ENCODE measurements at places on chromosomes 4 and X.

DNA sequence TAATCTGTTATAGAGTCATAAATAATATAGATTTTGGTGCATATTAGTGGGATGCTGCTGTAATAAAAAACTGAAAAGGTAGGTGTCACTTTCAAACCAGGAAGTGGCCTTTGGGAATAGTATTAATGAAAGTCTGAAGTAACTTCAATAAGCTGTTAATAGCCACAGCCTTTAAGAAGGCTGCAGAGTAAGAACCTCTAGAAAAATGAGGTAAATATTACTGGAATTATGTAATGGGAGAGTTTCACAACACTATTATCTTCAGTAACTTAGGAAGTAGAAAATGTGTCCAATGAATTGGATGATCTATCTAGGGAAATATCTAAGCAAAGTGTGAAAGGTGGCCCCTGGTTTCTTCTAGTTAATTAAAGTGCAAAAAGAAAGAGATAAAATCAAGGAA lies 104.7 kb downstream of the NCAPG start:
- no peak for DNase-seq

DNA sequence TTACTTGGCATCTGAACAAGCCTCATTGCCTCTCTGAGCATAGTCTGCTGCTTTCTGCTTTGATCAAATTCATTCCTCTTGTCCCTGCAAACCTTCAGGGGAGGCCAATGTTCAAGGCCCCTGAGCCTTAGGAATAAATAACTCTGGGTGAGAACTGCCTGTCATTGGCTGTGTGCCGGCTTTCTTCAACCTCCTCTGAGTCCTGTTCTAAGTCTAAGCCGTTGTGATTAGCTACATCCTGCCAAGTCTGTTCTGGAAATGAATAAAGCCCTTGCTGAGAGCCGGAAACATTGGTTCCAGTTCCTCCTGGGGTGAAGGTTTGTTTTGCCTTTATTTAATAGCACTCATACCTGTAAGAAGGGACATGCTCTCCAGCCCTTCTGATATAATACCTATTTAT lies 13.8 kb downstream of the RNF4 start:
- no peak for DNase-seq

- no peak for DNase-seq
These were observed 4.5 kb upstream of the NKX1-1 start for GRCh38 chr4:1410491-1411325.

GRCh38 chr4:80335554-80336358 lies at the start of gene CFAP299:
TSS of gene CFAP299 (plus strand) at chr4:80335730.
- peak; percentile 75 for DNase-seq

GRCh38 chr4:182593402-182593801 lies 323.8 kb downstream of the DCTD start:
- DNase-seq, result no peak

GRCh38 chr4:101199507-101200285 lies 147.6 kb downstream of the PPP3CA start:
- no peak for DNase-seq

DNA sequence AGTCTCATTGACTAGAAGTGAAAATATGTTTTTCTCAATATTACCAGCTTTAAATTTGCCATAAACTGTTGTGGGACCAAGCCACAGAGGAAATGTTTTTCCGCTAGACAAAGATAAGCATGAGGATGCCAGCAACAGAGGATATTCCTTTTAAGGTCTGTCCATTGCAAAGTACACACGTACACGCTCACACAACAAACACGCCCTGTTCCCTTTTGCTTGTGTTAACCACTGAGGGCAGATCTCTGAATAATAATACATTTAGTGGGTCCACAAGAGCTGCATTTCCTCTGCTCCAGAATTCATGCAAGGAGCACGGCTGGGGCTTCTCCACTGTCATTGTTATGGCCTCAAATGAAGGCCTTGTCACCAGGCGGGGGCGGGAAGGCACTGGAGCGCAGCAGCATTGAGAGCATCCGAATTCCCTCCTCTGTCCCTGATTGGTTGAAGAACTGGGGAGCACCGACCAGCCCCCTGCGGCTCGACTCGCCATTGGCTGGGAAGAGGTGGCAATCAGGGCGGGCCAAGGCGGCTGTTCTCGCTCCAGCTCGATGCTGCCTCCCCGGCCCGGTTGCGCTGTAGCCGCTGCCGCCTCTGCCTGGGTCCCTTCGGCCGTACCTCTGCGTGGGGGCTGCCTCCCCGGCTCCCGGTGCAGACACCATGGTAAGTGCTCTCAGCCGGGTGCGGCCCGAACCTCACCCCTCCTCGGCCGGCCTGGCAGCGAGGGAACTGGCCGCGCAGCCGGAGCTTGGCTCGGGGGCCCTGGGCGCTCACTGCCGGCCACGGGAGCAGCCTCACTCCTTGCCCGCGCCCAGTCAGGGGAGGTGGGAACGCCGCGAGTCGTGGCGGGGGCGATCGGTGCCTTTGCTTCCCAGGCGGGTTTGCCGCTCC lies at the start of gene GUCY1B1:
GUCY1B1 (plus strand) TSS at position 541 of the 891 bp plus-strand sequence; CDS start at position 661, 120 bp downstream.
- peak; percentile 34 for DNase-seq

DNA sequence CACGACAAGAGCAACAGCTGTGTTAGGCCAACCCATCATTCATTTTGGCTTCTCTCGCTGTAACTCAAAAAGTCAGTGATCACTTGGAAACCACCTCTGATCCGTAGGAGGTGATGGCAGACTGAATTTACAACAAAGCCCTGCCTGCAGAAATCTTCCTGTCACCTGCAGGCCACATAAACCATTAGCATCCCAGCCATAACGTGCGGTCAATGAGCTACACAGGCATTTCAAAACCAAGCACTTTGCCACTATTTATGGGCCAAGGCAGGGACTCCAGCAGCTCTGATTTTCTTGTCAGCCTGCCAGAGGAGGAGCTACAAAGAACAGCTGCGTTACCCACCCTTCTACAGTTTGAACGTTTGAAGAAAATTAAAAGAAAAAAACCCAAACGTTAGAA lies 228.1 kb upstream of the PPARGC1A start:
- no peak for DNase-seq

- DNase-seq, result no peak
These were observed 34.2 kb downstream of the PLAC1 start for GRCh38 chrX:134624046-134624430.

DNA sequence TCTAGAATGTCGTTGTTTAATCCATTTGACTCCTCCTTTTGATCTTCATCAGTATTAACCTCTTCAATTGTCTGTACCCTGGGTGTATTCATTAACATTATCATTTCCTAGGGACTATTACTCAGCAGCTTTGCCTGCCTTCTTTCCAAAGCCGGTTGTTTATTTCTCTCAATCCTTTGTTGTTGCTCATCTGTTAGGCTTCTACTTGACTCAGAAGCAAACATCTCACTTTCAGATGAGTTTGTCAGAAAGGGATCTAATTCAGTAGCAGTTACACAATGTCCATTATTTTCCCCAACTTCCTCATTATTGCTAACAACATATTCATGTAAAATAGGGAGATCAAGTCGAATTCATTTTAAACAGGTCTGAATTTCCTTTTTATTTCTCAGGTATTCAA lies 22.1 kb upstream of the HSD17B10 start:
- DNase-seq, result no peak

DNA sequence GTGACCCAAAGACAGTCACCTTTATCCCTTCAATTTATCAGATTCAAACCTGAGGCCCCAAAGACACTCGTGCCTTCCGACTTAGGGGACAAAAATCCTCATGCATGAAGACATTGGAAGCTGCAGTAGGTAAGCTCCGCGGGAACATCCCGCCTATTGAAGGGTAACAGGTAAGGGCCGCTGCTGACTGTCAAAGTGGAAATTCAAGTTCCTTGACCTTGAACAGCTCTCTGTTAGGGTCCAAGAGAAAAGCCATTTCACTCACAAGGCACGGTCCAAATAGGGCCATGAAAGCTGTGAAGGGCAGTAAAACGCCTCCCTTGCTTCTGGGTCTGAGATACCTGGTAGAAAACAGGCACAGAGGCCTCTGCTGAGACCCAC lies 34.2 kb downstream of the CCDC149 start:
- DNase-seq, result no peak

DNA sequence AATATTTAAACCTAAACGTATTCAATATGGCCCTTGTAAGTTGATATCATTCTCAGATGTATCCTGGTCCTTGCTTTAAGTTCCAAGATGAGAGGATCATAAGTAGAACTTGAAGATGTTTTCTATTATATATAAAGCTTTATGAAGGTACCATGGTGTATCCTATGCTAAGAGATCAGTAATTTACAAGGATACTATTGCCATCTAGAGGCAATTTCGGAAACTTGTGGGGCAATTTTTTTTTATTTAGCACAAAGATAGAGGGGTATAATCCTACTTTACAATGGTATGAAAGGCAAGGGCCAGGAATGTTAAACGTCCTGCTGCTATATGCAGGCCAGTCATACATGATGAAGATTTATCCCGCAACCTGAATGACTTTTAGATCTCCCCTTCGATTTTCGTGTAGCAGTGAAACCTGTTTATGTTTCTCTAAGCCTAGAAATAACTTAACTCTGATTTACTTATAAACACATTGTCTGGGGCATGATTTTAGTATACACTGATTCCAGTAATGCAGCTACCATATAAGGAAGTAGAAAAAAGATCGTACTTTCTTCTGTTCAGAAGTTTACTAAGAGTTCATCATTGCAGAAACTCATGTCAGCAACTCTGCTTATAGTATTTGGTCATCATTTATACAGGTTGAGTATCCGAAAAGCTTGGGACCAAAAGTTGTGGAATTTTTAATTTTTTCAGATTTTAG lies 2.6 kb downstream of the SLC25A31 start:
- no peak for DNase-seq

DNA sequence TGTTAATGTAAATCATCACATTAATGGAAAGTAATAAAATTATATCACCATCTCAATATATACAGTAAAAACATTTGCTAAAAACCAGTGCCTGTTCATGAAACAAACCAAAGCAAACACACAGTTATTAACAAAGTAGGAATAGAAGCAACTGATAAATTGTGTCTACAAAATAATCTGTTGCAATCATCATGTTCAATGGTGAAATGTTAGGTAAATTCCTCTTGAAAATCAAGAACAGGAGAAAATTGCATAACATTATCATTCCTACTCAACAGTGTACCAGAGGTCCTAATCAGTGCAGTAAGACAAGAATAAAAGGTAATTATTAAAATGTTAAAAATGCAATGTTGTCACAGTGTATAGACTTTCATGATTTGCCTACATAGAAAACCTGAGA lies 252.3 kb downstream of the TEX13A start:
- DNase-seq, result no peak

GRCh38 chrX:7927259-7928167 lies at the start of gene PNPLA4:
TSS of gene PNPLA4 (minus strand) at chrX:7927413. CDS start at chrX:7926119, 1,294 bp downstream.
- DNase-seq, result peak; percentile 79

DNA sequence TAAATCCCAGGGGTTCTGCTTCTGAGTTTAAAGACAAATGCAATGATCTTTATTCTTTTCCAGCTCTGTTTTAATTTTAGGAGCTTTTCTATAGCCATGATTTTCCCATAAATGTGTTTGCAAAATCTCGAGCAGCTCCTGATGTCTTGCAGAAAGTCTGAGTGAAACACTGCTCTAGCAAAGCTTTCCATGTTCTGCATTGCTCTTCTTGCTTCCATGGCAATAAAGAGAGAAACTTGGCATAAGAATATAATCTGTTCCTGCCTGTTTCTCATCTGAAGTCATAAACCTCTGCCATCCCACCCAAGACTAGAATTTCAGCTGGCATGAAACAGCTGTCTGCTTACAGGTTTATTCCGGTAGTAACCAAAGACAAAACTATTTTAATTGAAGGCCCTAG lies 254.5 kb downstream of the SPRY1 start:
- no peak for DNase-seq

DNA sequence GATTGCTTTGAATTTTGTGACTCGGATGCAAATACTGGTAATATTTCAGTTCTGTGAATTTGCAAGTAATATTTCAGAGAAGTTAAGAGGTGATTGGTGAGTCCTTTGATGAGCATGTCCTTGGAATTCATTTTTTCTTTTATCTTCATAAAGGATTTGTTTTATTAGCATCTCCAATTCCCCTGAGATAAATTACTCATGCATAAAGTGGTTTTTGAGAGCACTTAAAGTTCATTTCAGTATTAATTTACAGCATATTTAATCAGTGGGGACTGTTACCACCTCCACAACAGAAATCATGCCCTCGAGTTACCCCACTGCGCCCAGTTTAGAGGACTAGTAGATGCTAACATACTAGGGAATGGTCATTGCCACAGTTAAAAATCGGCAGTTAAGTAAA lies 65.0 kb downstream of the ZFX start:
- no peak for DNase-seq

GRCh38 chr4:92825256-92825655 lies 521.5 kb downstream of the GRID2 start:
- no peak for DNase-seq

DNA sequence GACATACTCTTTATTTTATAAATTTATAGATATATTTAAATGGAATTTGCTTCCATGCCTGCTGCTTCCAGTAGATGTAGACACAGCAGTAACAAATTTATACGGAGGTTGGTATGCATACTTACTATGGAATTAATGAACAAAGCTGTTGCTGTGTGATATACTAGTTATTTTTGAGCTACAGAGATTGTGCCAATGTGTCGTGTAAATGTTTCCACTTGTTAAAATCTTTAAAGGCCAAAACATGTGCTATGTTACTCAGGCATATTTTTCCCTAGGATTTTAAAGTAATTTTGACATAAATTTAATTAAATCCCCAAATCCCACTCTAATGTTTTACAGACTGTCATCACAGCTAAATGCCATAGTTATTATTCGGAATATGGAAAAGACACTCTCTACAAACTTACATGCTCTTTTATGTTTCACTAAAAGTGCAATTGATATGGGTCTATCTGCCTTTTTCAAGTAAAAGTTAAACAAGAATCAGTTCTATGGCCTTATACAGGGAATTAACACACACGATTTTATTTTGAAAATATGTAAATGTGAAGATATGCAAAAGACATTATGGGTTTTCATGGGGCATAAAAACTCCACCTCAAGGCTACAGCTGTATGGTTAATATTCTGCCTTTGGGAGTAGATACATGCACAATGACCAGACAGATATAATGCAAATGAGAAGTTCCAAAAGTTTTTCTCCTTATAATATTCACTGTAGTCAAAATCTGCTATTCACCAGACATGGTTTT lies 256.8 kb downstream of the FSTL5 start:
- DNase-seq, result no peak

GRCh38 chr4:41156574-41156973 lies 57.8 kb downstream of the APBB2 start:
- DNase-seq, result no peak

GRCh38 chr4:25926462-25926861 lies 12.4 kb downstream of the SMIM20 start:
- peak; percentile 15 for DNase-seq

GRCh38 chr4:137283737-137284136 lies 248.6 kb downstream of the PCDH18 start:
- DNase-seq, result no peak

GRCh38 chr4:68373513-68373912 lies 23.6 kb upstream of the YTHDC1 start:
- peak; percentile 30 for DNase-seq

GRCh38 chrX:45508454-45508853 lies 307.8 kb upstream of the DIPK2B start:
- no peak for DNase-seq

DNA sequence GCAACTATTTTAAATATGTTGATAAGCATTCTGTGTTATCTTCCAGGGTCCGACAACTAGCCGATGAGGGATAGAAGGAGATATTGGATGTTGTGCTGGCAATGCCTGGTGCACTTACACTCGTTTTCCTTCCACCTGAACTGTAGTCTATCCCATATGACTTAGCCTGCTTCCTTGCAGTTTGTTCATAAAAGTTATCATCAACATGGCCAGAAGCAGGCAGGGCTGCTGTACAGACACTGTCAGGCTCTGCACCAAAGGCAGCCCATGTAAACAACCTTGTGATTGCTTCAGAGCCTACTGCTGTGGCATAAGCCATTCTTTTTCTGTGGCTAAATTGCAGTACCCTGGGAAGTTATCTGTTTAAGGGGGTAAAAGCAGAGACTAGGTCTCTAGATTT lies 1.6 kb downstream of the MAPK10 start:
- DNase-seq, result no peak

GRCh38 chr4:167406181-167406580 lies 171.9 kb upstream of the SPOCK3 start:
- no peak for DNase-seq
